ENCODE measurements at places on chromosomes 1 and 21.

DNA sequence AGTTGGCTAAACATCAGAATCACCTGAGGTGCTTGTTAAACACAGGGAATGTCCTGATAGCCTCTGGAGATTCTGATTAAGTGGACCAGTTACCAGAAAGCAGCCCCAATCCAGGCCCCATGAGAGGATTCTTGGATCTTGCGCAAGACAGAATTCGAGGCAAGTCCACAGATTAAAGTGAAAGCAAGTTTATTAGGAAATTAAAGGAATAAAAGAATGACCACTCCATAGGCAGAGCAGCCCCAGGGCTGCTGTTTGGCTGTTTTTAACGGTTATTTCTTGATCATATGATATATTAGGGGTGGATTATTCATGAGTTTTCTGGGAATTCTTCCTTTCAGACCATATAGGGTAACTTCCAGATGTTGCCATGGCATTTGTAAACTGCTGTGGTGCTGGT lies 176.2 kb downstream of the ROR1 start:
- H3K4me3 ChIP-seq = no peak overlapping the region
- no peak overlapping the region for H3K27ac ChIP-seq
- H3K36me3 ChIP-seq = no peaks in the 10 kb centered on the region
- no peaks in the 10 kb centered on the region for H3K27me3 ChIP-seq
- DNase-seq = no peak
- peaks cover 3% of the 10 kb centered on the region for H3K4me1 ChIP-seq

DNA sequence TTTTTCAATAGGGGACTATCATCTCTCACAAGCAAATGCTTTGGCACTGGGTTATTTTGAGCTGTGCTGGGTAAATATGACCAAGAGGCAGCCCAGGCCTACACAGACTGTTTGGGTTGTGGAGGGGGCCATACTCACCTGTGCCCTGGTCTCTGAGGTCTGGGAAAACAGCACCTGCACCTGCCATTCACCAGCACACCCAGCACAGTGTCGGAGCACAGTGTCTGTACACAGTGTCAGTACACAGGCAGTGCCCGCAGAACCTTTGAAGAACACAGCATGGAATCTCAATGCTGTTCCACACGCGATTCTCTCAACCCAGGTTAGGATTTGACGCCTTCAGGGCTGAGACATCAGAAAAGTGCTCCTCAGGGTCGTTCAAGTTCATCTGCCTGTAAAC lies 35.0 kb upstream of the FAM89A start:
- 0 out of 2 replicates have a peak, but pooled peaks cover 5% of the 10 kb centered on the region for H3K4me1 ChIP-seq
- H3K4me3 ChIP-seq = no peak overlapping the region
- H3K27ac ChIP-seq = no peak overlapping the region
- no peaks in the 10 kb centered on the region for H3K36me3 ChIP-seq
- DNase-seq = no peak

GRCh38 chr1:246176126-246177024 lies 330.7 kb downstream of the SMYD3 start:
- H3K4me3 ChIP-seq = no peak overlapping the region
- no peaks in the 10 kb centered on the region for H3K36me3 ChIP-seq
- H3K4me1 ChIP-seq = no peaks in the 10 kb centered on the region
- DNase-seq = peak; percentile 22
- H3K27me3 ChIP-seq = no peaks in the 10 kb centered on the region
- H3K27ac ChIP-seq = no peak overlapping the region

DNA sequence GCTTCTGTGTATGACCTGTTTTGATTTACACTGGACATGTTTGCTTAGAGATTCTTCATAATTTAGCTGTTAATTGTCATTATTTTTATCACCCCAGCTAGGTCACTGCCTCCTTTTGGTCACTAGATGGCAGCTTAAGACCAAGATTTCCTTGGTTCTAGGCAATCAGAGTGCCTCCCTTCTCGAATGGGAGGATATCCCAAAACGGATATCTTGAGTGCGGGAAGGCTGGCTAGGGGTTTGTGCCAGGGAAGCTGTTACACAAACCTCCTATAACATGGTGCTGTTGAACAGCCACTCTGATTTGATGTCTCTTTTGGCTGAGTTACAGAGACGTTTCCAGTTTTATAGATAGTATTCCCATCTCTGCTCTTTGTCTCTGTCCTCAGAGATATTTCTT lies 283.5 kb downstream of the S1PR1 start:
- no peaks in the 10 kb centered on the region for H3K36me3 ChIP-seq
- H3K4me3 ChIP-seq = no peak overlapping the region
- H3K4me1 ChIP-seq = no peaks in the 10 kb centered on the region
- H3K27me3 ChIP-seq = peaks cover 31% of the 10 kb centered on the region

Measured in PC-3 (cell line).